Endothelial cell (in vitro differentiated cells): ENCODE measurements at places on chromosomes 16 and 17.

GRCh38 chr16:88195911-88196465 is 186.8 kb upstream of the ZNF469 start:
- DNase-seq = no peak

DNA sequence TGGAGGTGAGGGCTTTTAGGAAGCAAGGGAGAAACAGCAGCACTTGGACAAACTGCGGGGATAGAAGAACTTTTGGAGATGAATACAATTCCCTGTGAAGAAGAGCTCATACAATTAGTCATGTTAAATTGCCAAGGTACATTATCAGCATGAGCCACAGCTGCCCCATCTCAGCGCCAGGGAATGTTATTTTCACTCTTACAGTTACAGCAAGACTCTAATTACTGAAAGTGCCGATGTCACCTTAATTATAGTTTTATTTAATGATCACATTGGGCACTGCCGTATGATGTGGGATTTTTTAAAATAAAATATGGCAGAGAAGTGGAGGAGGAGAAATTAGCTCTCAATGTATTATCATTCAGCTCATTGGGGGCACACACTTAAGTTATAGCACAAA is 144.8 kb upstream of the MON1B start:
- no peak for DNase-seq

DNA sequence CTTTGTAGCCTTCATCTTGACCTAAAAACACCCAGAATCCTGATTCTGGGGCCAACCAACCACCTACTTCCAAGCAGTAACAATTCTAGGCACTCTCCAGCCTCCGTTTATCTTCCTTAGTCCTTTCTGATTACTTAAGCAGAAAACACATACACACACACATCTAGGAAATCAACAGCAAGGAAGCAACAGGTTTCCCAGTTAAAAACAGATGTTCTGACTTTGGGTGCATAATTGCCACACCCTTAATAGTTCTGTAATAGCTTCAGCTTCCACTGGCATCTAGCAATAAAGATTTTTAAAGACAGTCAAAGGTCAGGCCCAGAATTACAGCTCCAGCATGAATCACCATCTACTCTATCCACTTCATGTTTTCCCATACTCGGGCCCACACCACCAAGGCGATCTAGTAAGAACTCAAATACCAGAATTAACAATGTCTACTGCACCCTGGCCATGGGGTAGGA is 2.6 kb downstream of the ARHGAP17 start:
- DNase-seq = no peak

DNA sequence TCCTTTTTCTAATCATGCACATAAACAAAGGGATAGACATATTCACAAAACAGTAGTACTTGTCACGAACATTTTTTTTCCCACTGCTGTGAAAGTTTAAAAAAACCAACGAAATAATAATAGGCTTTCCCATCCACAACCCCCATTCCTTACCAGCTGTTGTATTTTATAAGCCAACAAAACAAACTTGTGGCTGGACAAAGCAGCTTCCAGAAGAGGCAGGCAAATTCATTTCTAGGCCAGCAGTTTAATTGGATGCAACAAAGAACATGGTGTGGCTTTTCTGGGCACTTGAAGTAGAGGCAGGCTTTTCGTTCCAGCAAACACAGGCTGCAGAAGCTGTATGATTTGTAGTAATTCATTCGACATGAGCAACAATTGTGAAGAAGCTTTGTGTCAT is 56.0 kb upstream of the FAM20A start:
- no peak for DNase-seq

GRCh38 chr17:37207103-37207502 is 168.7 kb upstream of the C17orf78 start:
- no peak for DNase-seq
